ENCODE measurements at places on chromosomes 3 and 15.

GRCh38 chr3:175495331-175495730 is 636.2 kb downstream of the NAALADL2 start:
- DNase-seq, result no peak

DNA sequence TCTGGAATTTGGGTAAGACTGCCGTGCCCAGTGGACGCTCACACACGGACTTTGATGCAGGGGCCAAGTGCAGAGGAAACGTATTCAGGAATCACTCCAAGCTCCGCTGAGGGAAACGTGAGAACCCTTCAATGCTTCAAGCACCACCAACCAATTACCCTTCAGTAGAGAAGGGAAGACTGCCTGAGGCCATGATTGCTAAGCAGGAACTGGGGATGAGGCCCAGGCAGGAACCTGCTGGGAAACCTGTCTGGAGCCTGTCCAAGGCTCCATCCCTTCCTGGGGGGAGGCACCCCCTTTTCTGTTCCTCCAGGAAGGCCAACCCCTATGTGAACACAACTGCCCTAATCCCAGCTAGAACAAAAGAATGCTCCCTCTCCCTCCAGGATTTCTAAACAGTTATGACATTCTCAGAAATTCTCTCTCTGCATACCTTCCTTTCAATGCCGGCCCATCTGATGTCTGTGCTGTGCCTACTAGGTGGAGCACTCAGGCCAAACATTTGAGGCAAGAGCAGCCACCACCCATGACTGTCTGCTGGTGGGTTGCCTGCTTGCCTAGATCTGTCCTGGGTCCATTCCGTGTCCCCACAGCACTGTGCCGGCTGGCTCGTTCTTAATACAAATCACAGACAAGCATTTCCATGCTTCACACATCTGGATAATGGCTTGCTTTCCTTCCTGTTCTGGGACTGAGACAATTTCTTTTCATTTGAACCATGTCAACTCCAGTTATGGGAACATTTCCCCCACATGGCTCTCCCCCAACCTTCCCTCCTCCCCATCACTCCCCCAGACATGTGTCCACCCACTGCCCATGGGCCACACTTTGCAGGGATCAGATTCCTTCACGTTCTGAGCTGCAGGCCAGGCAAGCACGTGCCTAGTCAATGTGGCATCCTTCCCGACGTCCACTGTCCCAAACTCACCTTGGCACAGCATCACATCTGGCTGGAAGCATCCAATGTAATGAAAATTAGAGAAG is 149.4 kb downstream of the ADAMTS17 start:
- DNase-seq, result no peak

DNA sequence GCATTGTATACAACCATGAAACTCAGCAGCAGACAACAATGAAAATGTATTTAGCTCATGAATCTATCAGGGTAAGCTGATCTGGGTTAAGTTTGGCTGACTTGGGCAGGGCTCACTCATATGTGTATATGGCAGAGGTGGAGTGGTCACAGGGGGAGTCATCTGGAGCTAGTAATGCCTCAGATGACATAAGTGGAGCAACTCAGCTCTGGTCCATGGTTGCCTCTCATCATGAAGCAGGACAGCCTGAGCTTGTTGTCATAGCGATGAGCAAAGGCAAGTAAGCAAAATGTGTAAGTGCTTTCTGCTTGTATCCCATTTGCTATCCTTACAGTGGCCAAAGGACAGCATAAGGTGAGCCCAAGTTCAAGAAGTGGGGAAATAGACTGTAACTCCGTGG is 64.5 kb downstream of the ALCAM start:
- no peak for DNase-seq

DNA sequence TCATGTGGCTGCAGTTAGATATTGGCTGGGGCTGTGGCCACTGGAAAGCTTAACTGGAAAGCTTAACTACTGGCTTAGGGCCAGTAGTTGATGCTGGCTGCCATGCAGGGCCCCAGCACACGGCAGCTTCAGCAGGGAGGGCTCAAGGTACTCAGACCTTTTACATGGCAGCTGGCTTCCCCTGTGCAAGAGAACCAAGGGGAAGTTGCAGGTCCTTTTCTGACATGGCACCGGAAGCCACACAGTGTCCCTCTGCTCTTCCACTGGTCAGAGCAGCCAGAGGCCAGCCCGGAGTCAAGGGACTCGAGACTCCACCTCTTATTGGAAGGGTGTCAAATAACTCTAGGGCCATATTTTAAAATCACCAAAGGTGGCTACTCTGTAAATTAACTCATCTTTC is 24.5 kb downstream of the CCR9 start:
- no peak for DNase-seq

- DNase-seq, result no peak
Measured at GRCh38 chr3:58594117-58594516, 16.9 kb upstream of the FAM107A start.
